OCI-LY7 (cell line): ENCODE measurements at places on chromosomes 2 and 18. TPM values are rescaled to one million over a fixed set of nuclear protein-coding genes. Genes with fewer than 3 reads are reported as not detected.
A peak's percentile ranks its signal among the peaks of the same experiment; 100 is the strongest.

The LIMS1 gene
- total RNA-seq, result 66.6 and 74.7 TPM in 2 replicates

The LIMS3 gene
- 1.9 and 2.1 TPM in 2 replicates for total RNA-seq

The RAB6C gene
- not detected in 2 replicates for total RNA-seq

The PCARE gene
- total RNA-seq, result not detected in 2 replicates

The ZNF385B gene
- 178 and 217 TPM in 2 replicates for total RNA-seq

The CDK5R2 gene
- 0.57 and 0.63 TPM in 2 replicates for total RNA-seq

The FARP2 gene
- 47.9 and 52.7 TPM in 2 replicates for total RNA-seq

The RAPH1 gene
- total RNA-seq, result 16.9 and 21.5 TPM in 2 replicates

The LAMA3 gene
- 1.2 and 1.6 TPM in 2 replicates for total RNA-seq

The GAL3ST2 gene
- 1.1 TPM in 2 replicates for total RNA-seq

The INPP5D gene
- 92.6 and 109 TPM in 2 replicates for total RNA-seq

The ZC3H6 gene
- total RNA-seq, result 16.5 and 17.3 TPM in 2 replicates

The CHRND gene
- total RNA-seq, result not detected in 2 replicates

DNA sequence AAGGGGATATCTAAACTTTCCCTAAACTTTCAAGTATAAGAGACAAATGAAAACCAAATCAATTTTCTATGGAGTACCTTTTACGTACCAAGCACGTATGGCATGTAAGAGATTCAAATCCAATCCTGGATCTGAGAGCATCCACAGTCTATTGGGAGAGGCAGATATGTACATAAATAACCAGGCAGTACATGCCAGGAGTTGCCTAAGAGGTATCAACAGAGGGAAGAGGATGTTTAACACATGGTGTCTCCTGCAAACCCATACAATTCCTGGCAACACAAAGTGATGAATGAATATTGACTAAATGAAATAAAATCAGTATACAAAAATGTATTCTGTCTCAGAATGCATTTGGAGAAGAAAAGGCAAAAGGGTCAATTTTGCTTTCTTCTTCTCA, 116.6 kb downstream of the PIGN start:
- no peak for DNase-seq

DNA sequence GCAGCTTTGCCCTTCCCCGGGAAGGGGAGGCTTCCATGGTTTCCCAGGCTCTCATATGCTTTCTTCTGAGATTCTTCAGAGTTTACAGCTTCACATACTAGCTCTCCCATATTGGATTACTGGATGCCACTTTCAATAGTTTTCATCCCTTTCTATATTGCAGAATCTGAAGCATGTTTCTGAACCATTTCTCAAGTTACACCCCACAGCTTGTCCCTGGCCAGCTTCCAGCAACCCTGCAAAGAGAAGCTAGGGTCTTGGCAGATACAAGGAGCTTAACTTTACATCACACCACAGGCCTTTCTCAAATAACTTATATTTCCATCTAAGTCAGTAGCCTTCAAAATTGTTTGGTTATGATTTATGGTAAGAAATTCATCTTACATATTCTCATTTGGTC, 39.6 kb downstream of the LHCGR start:
- no peak for DNase-seq

DNA sequence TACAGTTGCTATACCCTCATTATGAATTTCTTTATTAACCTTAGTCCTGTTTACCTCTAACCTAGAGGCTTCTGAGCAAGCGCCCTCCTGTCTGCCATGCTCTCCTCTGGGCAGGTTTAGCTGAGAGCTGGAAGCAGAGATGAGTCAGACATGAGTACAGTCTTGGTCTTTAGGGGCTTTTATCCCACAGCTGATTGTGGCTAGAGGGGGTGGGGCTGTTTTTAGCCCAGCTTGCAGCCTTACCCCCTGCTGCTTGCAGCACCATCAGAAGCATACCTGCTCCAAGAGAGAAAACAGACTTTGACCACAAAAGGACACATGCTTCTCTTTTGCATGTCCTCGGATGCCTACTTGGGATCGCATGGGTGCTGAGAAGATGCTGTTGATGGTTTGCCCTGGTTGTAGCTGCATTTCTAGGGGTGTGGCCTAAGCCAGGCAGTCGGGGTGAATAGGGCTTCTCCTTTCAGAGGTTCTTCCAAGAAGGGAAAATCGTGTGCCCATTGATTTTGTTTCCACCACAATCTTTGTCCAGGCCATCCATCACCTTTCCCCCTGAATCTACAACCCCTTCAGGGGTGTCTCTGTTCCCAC, 115.0 kb upstream of the LGALSL start:
- no peak for DNase-seq

DNA sequence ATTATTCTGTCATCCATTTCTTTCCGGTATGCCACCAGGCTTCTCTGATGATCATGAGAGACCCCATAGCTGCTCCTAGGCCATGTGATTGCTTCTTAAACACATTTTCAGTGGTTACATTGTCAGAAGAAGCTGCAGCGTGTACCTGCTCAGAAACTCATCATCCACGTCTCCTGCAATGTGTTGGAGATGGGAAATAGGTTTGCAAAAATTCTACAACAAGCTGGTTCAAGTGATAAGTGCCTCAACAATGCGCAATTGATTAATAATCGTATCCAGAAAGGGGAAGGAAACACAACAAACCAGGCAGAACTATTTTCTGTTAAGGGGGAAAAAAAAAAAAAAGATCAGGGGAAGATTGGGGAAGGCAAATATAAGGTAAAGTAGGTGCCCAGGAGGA, 75.7 kb upstream of the THUMPD2 start:
- DNase-seq, result no peak

DNA sequence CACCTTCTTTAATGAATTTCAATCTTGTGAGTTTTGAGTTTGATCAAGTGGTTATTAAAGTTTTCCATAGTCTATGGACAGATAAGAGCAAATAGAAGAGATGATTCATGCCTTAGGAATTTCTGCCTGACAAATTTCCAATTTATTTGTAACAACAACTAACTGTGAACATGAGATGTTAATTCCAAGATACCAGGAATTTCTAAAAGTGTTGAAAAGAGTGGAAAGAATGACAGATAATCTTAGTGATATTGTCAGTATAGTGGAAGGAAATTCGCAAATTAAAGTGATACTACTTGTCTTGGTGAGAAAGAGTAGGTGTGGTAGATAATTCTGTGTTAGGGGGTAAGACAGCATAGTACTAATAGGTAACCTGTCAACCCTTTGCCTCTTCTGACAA, 82.4 kb downstream of the AGPS start:
- no peak for DNase-seq

DNA sequence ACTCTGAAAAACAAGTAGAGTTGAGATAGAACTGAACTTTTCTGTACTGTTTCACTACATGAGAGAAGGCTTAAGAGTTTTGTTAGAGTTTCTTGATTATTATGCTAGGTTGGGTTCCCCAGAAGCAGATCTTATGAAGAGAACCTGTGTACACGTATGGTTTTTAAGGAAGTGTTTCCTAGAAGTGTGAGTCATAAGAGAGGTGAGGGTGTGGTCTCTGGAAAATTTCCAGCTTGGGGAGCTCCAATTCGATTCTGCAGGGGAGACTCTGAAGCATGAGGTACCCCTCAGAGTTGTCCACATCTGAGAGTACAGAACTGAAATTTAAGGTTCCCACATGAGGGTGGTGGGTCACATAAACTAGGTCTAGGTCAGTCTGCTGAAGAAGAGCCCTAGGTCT, 83.3 kb upstream of the MAP2 start:
- no peak for DNase-seq

GRCh38 chr2:109609352-109610024, 4.3 kb downstream of the SEPTIN10 start:
- no peak for DNase-seq

- DNase-seq, result no peak
Measured at GRCh38 chr2:3189076-3189591, 188.5 kb downstream of the EIPR1 start.

DNA sequence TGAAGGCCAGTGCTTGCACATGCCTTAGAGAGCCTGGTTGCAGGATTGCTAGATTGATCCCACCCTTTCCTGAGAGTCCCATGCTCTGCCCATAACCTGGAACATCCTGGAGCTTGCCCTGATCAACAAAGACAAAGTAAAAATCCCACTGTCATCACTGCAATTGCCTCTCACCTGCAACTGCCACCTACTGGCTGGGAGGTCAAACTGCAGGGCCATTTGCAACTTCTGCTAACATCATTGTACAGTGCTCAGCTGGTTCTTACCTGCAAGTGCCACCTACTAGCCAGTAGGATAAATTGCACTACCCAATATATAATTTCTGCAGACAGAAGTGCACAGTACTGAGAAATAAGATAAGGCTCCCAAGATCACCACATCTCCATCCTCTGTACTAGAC, 947.5 kb downstream of the CPS1 start:
- peak; percentile 18 for DNase-seq

DNA sequence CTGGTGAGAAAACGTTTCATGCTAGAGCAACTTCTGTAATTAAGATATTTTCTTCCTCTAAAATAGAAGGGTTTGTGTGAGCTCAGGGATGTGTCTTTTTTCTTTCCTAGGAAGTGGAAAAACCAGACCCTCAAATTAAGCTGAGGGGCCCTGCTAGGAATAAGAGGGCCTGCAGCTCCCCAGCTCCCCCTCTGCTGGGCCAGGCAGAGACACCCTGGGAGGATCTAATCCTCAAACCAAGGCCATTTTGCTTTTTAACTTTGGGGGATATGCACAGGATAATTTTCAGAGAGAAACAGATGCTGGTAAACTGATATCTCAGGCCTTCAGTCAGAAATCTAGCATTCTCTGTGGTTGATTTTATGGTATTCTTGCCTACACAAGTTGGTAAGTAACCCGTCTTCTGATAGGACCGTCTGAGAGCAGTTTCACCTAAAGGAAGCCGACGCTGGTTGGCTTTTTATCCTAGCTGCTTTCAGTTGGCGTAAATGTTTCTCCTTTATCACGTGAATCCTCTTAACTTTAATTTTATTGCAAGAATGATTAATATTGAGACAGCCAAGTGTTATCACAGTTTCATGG, 34.8 kb downstream of the SNTG2 start:
- no peak for DNase-seq

GRCh38 chr2:31893094-31893493, 117.7 kb downstream of the MEMO1 start:
- DNase-seq, result no peak

DNA sequence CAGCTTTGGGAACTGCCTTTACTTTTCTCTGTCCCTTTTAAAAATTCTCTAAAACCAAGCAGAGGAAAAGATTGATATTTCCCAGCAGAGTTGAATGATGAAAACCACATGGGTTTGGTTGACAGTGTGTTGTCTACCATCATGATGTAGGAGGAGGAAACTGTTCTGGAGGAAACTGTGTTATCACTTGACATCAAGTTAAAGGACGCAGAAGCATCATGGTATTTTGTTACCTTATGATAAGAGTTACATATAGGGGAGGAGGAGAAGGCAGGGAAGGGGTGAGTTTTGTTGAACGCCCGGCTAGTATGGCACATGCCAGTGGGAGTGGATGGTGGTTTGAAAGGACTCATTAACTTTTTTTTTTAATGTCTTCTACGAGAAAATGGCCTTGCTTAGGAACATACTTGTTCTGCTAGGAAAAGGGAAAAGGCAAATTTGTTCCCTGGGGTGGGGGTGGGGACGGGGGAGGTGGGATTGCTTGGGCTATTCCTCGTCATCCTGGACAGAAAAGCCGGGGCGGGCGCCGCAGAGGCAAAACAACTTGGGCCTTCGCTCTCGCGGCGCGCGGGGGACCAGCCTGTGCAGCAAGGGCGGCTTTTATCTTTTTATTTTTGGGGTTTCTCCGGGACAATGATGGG, 766 bp downstream of the TMEM17 start:
- no peak for DNase-seq

DNA sequence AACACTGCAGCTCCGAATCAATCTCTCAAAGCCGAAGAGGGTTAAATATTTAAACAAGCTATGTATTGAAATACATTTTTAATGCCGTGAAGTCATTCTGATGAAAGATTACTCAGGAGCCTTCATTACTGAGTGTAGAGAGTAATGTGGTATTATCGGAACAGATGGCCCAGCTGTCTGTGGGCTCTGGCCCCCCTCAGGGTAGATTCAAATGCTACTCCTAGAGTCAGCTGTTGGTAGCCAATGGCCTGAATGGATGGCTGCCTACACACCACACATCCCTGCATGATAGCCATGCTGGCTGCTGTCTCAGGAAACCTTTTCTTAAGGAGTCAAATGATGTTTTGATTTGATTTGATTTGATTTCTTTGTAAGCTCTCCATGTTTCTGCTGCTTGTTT, 732.3 kb upstream of the CELF4 start:
- no peak for DNase-seq
